Stimulated activated CD8-positive, alpha-beta memory T cell treated with anti-CD3 and anti-CD28 coated beads, Interleukin-4, amount 100 ng/mL, for 4 hours (primary cell): ENCODE measurements at places on chromosomes 1 and 21.

DNA sequence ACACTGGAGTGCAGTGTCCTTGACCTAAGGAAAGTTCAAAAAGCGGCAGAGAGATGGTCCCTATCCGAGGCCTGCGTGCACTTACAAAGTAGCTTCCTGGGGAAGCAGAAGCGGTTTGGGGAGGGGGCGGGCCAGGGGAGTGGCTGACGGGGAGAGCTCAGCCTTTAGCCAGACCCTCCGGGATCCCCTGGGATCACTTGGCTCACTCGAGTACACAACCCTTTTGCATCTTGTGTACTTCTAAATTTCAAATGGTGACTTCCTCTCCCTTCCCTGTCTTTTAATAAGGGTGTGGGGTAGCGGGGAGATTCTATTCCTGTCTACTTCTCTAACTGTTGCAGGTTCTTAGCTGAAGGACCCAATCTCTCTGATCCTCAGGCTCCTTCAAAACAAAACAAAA lies 18.1 kb upstream of the SNX27 start:
- DNase-seq = no peak

- no peak for DNase-seq
Observed at GRCh38 chr1:2596530-2597333, 10.2 kb downstream of the PRXL2B start.

DNA sequence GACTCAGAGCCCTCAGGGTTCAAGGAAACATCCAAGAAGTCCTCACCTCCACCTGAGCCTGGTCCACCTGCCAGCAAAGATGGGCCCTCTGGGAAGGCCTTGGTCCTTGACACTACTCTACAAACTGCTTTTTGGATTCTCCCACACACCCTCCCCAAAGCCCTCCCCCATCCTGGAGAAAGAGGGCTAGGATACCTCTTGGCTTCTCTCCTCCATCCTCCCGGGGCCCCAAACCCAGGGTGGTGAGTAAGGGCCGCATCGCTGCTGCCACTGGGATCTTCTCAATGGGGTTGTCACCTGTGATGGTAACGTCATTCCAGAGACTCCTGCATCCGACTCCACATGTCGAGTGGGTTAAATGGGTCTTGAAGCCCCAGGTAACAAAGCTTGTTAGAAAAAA lies 26.6 kb downstream of the MATN1 start:
- DNase-seq = no peak

- DNase-seq = no peak
Observed at GRCh38 chr1:932776-933602, 9.3 kb downstream of the SAMD11 start.

DNA sequence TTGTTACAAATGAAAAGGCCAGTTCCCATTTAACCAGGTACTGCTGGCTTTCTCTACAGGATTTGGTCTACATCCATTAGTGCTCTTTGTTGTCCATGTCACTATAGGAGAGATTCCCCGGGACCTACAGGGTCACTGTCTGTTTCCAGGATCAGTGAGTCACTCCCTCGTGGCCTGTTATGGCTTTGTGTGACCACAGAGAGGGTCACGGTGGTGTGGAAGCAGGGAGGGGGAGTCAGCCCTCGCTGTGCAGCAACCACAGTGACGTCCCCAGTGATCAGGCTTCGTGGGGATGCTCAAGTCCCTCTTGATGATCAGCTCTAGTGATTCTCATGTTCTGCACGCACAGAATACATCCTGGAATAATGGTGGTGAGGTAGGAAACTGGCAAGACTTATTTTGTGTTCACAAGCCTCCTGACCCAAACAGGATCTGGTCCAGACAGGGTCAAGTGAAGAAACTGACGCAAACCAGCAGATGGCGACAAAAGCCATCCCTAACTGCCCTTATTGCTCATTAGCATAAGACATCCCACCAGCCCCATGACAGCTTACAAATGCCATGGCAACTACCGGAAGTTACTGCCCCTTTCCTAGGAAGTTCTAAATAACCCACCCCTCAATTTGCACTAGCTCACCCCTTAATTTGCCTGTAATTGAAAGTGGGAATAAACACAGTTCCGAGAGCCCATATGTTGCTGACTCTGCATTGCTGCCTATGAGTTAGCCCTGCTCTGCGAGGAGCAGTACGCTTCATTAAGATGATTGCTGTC lies 98.5 kb downstream of the DISC1 start:
- no peak for DNase-seq

DNA sequence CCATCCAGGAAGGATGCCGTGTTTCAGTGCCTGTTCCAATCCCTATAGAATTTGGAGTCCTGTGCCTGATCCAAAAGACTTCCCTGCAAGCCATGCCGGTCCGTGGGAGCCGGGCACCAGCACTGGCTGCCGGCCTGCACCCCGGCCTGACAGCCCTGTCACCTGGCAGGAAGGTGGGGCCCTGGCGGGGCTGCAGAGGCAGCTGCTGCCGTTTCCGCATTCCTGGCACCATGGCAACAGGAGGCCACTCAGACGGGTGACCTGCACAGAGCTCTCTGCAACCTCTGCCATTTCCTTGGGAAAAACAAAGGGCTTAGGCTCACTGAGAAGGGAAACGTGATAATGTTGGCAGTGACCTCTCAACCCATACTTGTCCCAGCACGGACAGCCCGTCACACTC lies 63.2 kb upstream of the TMEM51 start:
- DNase-seq = no peak

DNA sequence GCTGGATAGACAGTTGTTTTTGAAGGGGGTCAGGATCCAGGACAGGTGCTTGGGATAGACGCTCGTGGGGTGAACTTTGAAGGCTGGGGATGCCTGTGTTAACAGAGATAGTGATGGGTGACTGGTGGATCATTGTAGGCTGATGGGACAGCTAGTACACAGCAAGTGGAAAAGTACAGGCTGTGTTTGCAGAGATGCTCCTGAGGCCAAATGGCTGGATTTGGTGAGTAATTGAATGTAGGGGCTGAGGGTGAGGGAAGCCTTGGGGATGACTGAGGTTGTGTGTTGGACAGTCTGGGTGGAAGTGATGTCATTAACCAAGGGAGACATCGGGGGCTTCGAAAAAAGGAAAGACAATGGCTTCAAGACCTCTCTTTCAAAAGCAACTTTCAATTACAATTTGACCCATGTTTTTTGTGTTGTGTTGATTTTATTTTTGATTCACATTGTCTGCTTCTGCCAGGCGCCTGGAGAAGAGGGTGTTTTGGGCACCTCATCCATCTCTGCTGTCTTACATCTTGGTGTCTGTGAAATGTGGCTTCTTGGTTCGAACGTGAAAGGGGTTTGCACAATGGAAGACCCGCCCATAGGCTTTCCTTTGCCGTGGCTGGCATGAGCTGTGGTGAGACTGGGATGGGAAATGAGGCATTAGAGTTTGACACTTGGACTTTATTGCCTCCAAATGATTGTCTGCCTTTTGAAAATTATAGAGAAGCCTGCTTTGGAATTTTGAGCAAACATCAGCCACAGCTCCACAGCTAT lies 147.5 kb downstream of the FOXD2 start:
- no peak for DNase-seq

DNA sequence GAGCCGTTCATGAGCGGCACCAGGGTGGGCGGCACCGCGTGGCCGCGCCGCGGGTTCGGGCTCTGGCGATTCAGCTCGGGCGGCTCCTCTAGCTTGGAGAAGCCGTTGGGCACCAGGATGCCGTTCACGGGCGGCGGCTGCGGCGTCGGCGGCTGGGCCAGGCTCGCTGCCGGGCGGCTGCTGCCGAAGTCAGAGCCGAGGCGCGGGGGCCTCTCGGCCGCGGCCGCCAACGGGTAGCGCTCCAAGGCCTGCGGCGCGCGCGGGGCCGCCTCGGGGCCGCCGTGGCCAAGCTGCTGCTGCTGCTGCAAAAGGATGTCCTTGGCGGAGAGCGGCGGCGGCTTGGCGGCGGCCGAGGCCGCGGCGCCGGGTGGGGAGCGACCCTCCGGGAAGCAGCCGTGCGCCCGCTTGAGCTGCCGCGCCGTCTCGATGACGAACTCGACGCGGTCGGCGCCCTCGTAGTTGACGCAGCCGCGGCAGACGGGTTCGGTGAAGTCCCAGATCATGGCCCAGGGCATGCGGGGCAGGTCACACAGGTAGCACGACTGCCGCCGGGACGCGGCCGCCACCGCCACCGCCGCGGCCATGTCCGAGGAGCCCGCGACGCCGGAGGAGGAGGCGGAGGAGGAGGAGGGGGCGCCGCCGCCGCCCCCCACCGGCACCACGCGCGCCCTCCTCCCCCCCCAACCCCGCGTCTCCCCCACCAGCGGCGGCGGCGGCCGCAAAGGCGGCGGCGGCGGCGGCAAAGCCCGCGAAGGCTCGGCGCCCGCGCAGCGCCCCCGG lies 877 bp downstream of the IRF2BP2 start:
- no peak for DNase-seq

DNA sequence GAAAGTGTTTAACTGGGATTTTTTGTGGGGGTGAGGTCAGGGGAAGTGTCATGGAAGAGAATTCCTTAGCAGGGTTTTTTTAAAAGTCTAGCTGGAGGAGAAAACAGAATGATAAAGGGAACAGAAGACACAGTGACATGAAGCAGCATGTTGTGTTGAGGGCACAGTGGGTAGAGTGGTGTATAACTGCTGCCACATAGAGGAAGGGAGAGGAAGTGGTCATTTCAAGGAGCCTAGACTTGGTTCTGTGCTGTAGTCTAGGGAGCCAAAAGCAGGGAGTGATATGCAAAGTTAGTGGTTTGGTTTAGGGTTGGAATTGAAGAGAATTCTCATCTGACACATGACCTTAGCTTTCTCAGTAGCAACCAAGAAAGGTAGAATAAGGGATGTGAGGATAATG lies 10.2 kb downstream of the EEIG2 start:
- no peak for DNase-seq

- DNase-seq = no peak
Observed at GRCh38 chr21:39822042-39822441, 45.2 kb upstream of the PCP4 start.

DNA sequence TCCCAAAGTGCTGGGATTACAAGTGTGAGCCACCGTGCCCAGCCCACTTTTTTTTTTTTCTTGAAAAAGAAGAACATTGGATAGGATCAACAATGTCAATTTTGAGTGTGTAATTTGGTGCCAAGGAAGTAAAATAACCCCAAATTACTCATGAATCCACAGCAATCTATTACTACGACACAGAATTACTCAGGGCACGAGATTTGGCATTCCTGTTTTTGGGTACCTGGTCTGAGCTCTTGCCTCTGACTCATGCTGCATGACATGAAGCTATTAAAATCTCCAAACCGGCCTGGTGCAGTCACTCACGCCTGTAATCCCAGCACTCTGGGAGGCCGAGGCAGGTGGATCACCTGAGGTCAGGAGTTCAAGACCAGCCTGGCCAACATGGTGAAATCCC lies 10.4 kb downstream of the RNF19B start:
- no peak for DNase-seq

- no peak for DNase-seq
Observed at GRCh38 chr1:209876078-209876800, 48.5 kb downstream of the UTP25 start.

DNA sequence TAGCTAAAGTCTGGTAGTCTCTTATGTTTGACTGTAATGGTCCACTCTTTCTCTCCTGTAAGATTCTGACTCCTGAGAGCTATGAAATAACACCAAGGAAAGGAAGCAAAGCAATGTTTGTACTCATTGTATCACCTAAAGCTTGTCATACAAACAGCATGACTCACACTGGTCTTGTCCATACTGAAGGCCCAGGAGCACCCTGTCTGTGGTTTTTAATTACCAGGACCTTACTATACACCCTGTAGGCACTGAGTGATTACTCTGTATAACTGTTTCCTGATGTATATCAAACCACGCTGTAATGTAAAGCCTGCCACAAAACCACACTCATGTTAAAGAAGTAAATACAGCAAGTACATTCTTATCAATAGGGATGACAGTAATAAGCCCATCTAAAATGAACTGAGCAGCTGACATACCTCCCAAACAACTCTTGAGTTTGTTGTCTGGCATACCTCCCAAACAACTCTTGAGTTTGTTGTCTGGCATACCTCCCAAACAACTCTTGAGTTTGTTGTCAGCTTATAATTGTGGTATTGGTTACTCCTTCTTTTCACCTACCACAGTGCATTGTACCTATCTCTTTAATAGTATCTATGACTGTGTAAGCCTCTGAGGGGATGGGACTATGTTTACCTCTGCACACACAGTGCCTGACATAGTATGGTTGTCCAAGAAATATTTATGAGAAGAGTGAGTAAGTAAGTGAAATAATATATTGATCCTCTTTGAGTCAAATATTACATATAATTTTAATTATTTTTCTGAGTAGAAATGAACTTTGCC lies 11.6 kb upstream of the TNFSF18 start:
- DNase-seq = no peak

GRCh38 chr1:147837964-147838292 lies 64.7 kb upstream of the GJA8 start:
- no peak for DNase-seq

GRCh38 chr1:34975338-34975737 lies 9.8 kb downstream of the TMEM35B start:
- DNase-seq = no peak

- DNase-seq = no peak
Observed at GRCh38 chr1:20821466-20821865, 34.4 kb upstream of the HP1BP3 start.

- DNase-seq = no peak
Observed at GRCh38 chr1:98387701-98388100, 273.8 kb upstream of the SNX7 start.

GRCh38 chr1:89670163-89670562 lies 37.2 kb downstream of the LRRC8C start:
- no peak for DNase-seq

- DNase-seq = no peak
Observed at GRCh38 chr1:210635108-210635507, 306.4 kb downstream of the HHAT start.

GRCh38 chr1:91791691-91792488 lies 94.1 kb downstream of the TGFBR3 start:
- no peak for DNase-seq

DNA sequence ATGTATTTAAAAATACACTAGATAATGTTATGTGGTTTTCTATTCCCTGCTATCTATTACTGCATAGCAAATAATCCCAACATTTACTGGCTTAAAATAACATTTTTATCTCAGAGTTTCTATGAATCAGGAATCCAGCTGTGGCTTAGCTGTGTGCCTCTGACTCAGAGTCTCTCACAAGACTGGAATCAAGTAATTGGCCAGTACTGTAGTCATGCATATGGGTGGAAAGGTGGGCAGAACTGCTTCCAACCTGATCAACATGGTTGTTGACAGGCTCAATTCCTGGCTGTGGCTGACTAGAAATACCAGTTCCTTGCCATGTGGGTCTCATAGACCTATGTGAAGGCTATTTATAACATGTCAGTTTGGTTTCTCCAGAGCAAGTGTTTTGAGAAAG lies 131.8 kb downstream of the PDE4B start:
- DNase-seq = no peak
